ENCODE measurements at places on chromosomes 1 and 21. TPM values are rescaled to one million over a fixed set of nuclear protein-coding genes. Genes with fewer than 3 reads are reported as not detected.

Gene NPHS2
- total RNA-seq: not detected

Gene ZNF687
- total RNA-seq: 11.4 TPM

Gene LPAR3
- total RNA-seq: 1.4 TPM

Gene LMOD1
- not detected for total RNA-seq

Gene GNG4
- 2.2 TPM for total RNA-seq

Gene FAM131C
- total RNA-seq: not detected

Gene PPIAL4G
- total RNA-seq: not detected

Gene RNF186
- total RNA-seq: not detected

Gene IPO9
- total RNA-seq: 22.4 TPM

Gene SPRR2E
- not detected for total RNA-seq

Gene MTARC1
- total RNA-seq: 1.5 TPM

Gene SFN
- total RNA-seq: 1.8 TPM

DNA sequence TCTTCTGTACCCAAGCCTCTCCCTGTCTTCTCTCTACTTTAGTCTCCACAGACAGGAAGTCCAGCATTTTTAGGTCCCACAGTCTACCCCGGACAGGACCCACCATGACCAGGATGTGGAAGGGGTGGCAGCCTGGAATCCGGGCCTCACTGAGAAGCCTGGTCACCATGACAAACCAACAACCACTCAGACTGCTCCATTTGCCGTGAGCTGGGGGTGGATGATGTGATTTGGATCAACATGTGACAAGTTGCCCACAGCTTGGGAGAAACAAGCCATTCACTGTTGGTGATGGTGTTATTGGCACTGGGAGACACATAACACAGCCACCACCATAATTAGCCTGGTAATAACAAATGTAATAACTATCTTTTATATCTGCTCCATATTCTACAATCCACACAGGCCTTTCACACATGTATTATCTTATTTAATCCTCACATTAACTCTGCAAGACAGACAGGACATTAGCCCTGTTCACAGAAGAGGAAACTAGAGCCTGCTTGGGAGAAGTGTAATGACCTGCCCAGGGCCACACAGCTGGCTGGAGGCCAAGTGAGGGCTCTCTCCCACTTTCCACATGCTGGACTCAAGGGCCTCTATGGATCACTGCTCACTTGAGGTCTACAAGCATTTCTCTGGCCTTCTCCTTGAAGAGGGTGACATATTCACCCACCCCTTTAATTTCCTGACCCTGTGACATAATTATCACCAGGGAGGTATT lies 22.9 kb downstream of the MEF2D start:
- DNase-seq: no peak

- no peak for DNase-seq
Measured at GRCh38 chr1:24491577-24492360, 10.9 kb upstream of the RCAN3 start.

- peak; percentile 80 for DNase-seq
Measured at GRCh38 chr1:30801771-30802198, 44.2 kb upstream of the LAPTM5 start.

DNA sequence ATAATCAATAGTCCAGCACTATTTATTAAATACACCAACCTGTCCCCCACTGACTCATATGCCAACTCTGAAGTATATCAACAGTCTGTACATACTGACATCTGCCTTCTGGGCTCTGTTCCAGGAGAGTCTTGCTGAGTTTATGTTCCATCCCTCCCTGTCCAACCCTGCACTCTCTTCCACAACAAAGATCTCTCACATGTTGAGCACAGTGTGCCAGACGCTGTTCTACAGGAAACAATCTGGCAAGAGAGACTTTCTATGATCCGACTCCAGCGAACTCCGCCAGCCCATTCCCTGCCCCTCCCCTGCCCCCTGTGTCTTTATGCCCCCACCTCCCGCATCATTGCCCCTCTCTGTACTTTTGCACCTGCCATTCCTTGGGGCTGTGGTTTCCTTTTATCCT lies 3.4 kb downstream of the LACTBL1 start:
- peak; percentile 63 for DNase-seq

GRCh38 chr1:109300650-109301151 lies 6.1 kb downstream of the MYBPHL start:
- no peak for DNase-seq

DNA sequence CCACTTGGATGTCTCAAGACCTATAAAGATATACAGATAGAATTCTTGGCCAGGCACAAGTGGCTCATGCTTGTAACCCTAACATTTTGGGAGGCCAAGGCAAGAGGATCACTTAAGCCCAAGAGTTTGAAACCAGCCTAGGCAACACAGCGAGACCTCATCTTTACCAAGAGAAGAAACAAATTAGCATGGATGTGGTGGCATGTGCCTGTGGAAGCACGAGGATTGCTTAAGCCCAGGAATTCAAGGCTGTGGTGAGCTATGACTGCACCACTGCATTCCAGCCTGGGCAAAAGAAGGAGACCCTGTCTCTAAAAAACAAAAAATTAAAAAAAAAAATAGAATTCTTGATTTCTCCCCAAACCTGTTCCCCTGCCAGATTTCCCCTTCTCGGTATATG lies 8.3 kb downstream of the ASAP3 start:
- no peak for DNase-seq

DNA sequence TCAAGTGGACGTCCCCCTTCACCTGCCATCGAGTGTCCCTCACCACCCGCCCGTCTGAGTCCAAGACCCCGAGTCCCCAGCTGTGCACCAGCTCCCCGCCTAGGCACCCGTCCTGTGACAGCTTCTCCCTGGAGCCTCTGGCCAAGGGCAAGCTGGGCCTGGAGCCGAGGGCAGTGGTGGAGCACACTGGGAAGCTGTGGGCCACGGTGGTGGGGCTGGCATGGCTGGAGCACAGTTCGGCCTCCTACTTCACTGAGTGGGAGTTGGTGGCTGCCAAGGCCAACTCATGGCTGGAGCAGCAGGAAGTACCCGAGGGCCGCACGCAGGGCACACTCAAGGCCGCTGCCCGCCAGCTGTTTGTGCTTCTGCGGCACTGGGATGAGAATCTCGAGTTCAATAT lies 63.2 kb downstream of the VWA5B1 start:
- DNase-seq: no peak

DNA sequence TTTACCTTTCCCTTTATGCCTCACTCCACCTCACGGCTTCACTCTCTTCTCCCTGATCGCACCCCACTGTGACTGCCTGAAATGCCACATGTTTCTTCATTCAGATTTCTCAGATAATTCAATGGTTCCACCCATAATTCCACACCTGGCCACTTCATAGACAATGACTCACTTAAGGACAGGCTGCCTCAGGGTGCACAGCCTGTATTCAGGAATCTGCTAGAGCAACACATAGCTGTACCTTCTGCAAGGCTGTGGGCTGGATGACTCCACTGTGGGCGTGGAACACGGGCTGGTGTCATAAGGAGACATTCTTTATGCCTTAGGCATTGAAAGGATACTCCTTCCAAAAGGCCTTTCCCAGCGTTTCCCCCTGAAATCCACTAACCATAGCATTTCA lies 36.1 kb downstream of the L1TD1 start:
- peak; percentile 88 for DNase-seq

- peak; percentile 81 for DNase-seq
Measured at GRCh38 chr1:98991127-98992012, 13.3 kb downstream of the PLPPR5 start.

DNA sequence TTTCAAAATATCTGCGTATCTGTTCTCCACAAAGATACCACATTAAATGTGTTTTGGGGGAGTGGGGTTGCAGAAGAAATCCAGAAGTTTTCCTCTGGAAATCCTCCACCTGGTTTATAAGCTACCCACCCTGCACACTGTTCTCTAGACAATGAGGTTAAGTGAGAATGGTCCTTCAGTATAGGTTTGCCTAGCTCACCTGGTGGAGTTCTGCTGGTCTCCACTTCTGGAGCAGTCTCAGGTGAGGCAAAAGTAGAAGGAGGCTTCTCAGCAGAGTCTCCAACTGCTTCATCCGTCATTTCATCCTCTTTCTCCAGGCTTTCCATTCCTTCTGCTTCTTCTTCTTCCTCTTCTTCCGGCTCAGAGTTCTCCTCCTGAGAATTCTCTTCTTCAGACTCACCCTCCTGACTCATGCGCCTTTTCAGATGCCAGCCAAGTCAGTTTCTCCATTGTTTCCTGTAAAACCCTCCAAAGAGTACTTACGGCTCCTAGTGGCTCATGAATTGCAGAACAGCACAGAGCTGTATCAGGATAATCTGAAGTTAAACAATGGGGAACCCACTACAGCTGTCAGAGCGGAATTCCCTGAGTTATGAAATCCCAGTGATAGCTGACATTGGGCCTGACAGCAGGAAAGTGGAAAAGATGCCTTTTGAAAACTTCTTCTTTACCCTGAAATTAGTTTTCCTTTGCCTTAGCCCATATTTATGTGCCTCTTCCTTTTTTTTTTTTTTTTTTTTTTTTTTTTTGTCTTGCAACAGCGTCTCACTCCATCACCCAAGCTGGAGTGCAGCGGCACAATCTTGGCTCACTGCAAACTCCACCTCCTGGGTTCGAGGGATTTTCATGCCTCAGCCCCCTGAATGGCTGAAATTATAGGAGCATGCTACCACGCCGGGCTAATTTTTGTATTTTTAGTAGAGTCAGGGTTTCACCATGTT lies 38.5 kb downstream of the MSTO1 start:
- peak; percentile 83 for DNase-seq

GRCh38 chr1:100752791-100753190 lies 33.2 kb downstream of the VCAM1 start:
- DNase-seq: no peak

GRCh38 chr1:95309031-95309471 lies 75.0 kb downstream of the RWDD3 start:
- peak; percentile 19 for DNase-seq

DNA sequence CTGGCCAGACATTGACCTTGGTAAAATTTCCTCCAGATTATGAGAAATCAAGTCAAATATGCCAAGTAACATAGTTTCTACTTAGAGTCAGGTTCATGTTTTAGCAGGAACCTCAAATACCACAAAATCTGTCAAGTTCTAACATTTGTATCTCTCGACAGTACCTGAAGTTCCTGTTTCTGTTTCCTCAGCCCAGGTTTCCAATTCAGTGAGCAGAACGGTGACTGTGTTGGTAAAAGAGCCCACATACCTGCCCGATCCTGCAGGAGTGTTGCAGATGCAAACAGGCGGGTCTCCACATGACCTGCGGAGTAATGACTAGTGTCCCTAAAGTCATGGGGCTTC lies 57.9 kb upstream of the LGALS8 start:
- DNase-seq: no peak

GRCh38 chr1:159441360-159441759 lies 1.8 kb downstream of the OR10J1 start:
- no peak for DNase-seq

DNA sequence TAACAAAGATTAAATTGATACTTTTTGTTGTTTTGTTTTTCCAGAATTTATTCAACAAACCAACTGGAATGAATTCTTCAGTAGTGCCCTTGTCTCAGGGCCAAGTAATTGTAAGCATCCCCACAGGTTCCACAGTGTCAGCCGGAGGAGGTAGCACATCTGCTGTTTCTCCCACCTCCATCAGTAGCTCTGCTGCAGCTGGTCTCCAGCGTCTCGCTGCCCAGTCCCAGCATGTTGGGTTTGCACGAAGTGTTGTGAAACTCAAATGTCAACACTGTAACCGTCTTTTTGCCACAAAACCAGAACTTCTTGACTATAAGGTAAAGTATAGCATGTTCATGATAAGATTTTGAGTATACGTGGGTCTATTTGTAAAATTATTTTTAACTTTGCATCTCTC lies 118.5 kb downstream of the ZMYM4 start:
- no peak for DNase-seq

DNA sequence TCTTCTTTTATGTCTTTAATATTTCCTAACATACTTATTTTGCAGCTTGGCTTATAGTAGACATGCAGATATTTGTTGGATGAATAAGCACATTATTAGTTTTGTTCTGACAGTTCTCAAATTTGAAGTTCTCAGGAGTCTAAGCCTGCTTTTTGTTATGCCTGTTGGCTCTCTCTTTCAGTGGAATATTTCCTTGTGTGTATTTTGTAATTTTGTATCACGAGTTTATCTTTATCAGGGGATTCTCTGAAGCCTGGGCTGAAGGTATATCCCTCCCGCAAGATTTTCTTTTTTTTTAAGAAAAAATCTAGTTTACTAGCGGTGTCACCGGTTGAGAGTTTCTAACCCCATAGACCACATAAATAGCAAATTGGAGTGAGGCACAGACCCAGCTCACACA lies 105.9 kb downstream of the RGL1 start:
- DNase-seq: no peak

DNA sequence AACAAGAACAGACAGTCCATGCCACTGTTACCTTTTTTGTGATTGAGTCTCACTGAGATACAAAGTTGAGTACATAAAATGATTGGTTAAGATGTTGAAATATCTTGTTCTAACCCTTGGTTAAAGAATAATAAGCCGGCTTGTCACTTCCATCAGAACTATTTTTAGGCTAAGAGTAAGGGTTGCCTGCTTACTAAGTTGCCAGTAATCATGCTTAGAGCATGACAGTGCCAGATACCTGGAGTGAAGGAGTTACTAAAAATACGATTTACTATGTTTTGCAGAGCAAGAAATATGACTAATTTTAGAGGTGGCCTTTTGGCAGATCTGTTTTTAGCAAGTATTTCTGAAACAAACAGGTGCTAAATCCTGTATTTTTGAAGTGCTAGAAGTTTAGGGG lies 6.0 kb downstream of the HUNK start:
- DNase-seq: no peak

- DNase-seq: peak; percentile 43
Measured at GRCh38 chr1:232951180-232951579, 769 bp downstream of the NTPCR start.

DNA sequence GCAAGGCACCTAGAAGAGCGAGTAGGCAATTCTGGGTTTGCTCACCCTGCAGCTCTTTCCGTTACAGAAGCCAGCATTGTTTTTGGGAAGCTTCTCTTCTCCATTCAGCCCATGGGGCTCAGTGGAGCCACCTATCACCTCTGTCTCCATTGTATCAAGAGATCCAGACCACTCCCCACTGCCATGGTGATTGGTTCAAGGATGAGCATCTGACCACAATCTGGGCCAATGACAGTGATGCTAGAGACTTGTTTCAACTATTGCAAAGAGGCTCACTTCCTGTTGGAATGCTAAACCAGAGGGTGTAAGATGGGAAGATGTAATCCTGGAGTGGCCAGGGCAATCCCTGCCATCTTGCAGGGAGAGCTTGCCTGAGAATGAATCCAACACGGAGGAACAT lies 6.6 kb downstream of the SPATA21 start:
- DNase-seq: peak; percentile 33

DNA sequence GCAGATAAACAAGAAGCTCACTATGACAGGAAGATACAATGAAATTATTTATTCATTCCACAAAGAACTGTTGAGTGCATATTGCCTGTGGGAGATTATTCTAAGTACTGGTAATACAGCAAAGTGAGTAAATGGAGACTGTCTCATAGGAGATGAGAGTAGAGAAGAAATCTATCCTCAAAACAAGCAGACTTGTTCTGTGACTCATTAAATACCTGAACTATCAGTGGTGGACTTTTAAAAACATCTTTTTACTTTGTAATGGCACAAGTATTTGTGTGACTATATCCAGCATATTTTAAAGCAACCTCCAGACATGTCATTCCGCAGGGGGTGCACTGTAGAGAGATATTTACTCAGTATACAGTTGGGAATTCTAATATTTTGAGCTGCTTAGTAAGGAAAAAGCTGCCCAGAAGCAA lies 259.2 kb downstream of the FMN2 start:
- DNase-seq: peak; percentile 14

GRCh38 chr1:6959491-6959890 lies 174.2 kb downstream of the CAMTA1 start:
- DNase-seq: no peak

- DNase-seq: peak; percentile 60
Measured at GRCh38 chr1:1157914-1158710, 15.6 kb upstream of the TTLL10 start.
